ENCODE measurements at places on chromosomes 7 and 10.

GRCh38 chr7:45980973-45981372 is 59.9 kb upstream of the IGFBP3 start:
- no peak for DNase-seq

GRCh38 chr7:34080513-34080912 is 175.2 kb downstream of the BMPER start:
- DNase-seq: no peak

- no peak for DNase-seq
These were observed 371.5 kb upstream of the PODXL start for GRCh38 chr7:131927770-131928423.

DNA sequence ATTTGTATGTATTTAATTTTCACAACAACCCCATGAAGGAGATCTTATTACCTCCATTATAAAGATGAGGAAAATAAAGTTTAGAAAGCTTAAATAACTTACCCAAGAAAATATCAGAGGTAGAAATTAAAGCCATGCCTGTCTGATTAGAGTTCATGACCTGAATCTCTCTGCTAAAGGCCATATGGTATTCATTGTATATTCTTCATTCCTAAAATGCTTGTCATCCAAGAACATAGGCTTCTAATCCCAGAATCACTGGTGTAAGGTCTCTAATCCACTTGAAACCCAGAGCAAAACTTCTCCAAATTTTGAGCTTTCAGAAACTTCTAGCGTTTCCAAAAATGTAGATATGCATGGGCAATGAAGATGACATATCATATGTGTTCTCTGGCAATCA is 72.3 kb upstream of the YAE1 start:
- DNase-seq: no peak

All from stimulated activated CD8-positive, alpha-beta memory T cell treated with anti-CD3 and anti-CD28 coated beads, Interleukin-7, amount 100 ng/mL, for 24 hours (primary cell).